ENCODE measurements at places on chromosomes 16 and 17.

DNA sequence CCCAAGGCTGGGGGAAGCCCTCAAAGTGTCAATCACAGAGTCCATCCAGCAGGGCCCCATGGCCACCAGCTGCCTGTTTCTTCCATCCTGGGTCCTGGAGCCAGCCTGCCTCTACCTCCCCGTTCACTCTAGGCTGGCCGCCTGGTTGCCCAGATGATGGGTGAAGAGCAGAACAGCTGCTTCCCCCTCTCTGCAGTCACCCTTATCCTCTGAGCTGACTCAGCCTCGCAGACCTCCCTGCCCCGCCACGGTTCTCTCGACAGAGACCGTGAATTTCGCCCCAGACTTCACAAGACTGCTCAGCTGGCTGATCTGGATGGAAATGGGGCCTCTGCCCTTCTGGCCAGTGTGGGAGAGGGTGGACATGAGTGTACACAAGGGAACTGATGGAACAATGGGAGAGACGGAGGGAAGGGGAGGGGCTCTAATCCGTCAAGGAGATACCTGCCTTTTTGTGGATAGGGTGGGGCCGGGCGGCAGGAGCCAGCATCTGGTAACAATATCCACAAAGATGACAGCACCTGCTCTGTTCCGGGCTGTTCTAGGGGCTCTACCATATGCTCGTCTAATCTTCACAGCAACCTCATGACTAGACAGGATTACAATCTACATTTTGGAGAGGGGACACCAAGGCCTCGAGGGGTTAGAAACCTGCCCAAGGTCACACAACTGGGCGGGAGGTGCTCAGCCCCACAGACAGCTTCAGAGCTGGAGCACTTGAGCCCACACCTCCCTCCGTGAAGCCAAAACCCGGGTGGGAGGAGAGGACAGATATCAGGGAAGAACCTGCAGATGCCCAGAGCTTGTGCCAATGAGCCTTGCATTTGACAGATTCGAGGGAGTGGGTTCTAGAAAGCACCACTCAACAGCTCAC lies 136.0 kb downstream of the SDK2 start:
- no peak for DNase-seq

DNA sequence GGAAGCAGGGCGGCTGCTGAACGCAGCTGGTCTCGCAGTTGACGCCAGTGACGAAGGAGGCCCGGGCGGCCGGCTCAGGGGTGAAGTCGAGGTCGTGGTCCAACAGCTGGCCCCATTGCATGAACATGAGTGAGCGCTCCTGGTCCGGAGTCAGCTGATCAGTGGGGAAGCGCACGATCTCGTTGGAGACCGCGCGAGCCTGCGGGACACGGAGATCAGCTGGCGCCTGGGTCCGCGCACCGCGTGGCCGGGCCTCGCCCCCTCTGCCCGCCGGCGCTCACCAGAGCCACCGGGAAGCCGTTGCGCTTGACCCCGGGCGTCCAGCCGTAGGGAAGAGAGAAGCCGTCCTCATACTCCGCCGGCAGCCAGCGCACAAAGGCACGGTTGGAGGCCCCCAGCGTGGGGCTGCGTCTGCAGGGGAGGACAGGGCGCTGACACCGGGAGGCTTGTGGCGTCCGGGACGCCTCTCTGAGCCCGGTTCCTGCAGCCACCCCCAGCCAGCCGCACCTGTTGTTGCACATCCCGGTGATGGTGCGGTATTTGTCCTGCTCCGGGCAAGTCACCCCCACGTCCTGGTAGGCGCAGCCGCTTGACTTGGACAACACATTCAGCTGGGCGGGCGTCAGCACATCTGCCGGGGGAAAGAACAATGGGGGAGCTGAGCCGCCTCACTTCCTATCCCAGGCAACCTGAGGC lies 1.6 kb downstream of the MPO start:
- DNase-seq = no peak

DNA sequence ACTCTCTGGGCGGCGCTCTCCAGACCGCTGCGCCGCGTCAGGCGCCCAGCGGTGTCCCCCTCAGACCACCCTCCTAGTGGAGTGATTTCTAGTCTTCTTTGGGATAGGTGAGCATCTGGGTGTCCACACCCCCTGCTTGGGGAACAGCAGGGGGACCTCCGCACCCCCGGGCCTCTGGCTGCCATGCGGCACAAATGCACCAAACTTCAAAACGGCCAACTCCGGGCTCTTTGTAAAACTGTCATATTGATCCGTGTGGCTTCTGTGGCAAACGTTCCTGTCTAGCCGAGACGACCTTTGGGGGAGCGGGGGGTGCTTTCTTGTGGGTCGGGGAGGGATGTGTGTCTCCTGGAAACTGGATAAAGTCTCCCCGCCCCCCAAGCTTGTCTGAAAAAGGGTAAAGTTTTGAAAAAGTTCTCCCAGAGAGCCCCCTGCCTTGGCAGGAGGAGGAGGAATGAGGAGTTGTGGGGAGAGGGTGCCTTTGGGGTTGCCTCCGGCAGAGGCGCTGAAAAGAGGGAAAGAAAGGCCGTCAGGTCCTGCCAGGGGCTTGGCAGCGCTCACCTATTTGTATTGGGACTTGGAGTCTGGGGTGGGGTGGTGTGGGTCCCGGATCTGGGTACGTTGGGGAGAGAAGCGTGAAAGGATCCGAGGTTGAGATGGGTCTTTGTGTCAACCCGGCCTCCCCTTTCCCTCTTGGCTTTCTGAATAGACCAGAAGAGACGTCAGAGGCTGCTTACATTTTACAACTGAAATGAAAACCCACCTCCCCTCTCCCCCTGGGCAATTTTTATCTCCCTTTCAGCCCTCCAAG lies 2.2 kb upstream of the CHD3 start:
- peak; percentile 55 for DNase-seq

DNA sequence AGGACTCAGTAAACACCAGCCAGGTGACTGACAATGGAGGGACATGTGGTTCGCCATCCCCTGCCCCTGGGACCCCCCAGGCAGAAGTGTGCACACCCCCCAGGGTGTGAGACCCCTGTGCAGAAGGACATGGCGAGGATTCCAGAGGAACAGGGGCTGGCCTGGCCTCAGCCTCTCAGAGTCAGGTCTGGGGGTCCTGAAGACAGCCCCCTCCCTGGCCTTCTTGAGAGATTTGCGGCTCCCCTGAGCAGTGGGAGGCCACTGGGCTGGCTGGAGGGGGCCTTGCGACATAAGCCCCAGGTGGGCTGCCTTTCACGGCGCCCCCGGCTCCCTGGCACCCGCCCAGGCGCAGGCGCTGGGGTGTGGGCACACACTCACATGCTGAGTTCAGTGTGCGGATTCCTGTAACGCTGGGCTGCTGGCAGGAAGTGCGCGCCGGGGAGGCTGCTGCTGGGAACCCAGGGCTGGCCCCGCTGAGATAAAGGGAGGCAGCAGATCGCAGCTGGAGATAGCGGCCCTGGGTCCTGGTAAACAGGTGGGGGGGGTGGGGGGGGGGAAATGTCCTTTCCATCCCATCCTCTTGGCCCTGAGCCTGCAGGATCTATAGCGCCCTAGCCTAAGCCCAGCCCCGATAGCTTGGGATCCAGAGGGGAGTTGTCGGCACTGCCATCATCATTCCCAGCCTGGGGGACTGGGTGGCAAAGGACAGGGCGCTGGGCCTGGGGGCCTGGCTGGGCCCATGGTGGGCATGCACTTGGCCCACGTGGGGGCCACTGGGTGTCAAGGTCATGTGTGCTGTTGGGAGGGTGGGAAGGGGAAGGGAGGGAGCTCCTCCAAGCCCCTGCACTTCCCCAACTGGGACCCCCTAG lies 27.1 kb downstream of the TMEM235 start:
- DNase-seq = no peak

- peak; percentile 18 for DNase-seq
These were observed 40.5 kb downstream of the FTO start for GRCh38 chr16:53744449-53744848.

- DNase-seq = no peak
These were observed 22.0 kb upstream of the HAS3 start for GRCh38 chr16:69083306-69083941.

GRCh38 chr16:55294129-55294528 lies 29.9 kb upstream of the IRX6 start:
- DNase-seq = no peak

GRCh38 chr17:77233635-77234334 lies 93.0 kb downstream of the SEC14L1 start:
- no peak for DNase-seq

GRCh38 chr17:78475211-78475610 lies 96.8 kb downstream of the PGS1 start:
- DNase-seq = no peak

DNA sequence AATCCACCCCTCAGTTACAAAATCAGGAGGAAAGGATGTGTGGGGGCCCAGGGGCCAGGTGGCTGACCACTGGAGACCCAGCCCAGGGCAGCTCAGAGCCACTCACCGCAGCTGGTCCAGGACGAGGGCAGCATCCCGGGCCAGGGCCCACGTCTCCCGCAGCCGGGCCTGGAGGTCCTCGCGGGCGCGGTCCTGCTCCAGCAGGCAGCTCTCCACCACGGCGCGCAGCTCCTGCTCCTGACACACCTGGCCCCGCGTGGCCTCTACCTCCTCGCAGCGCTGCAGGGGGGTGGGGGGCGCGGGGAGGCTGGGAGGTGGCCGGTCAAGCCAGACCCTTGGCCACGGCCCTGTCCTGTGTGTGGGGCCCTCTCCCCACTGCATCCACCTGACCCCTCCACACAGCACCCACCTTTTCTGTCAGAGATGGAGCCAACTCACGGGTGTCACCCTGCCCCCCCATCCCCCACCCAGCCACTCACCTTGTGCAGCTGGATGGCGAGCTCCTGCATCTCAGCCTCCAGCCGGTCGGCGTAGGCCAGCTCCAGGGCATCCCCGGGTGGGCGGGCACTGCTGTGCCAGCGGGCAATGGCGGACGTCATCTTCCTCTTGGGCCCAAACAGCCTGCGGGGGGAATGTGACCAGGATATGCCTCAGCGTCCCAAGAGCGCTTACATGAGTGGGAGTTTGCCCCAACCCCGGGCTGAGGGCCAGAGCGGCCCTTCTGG lies 5.1 kb downstream of the NUDT16L1 start:
- peak; percentile 22 for DNase-seq

DNA sequence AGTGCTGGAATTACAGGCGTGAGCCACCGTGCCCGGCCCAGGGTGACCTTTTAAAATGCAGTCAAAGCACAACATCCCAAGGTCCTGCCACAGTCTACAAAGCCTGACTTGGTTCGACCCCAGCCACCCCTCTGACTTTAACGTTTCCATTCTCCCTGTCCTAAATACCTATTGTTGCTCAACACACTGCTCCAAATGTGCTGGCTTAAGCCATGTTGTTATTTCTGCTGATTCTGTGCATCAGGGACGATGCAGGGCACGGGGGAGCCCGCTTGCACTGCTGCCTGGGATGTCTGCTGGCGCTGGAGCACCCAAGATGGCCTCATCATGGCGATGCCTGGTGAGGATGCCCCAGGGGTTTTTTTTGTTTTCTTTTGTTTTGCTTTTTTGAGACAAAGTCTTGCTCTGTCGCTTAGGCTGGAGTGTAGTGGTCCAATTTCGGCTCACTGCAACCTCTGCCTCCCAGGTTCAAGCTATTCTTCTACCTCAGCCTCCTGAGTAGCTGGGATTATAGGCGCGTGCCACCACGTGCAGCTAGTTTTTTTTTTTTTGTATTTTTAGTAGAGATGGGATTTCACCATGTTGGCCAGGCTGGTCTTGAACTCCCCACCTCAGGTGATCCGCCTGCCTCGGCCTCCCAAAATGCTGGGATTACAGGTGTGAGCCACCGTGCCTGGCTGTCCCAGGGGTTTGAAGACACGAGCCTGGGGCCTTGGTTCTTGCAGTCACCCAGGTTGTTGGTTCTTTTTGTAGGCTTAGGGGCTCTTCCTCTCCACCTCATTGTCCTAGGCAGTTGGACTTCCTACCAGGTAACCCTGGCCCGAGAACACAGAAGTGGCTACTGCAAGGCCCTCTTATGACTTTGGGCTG lies 22.9 kb downstream of the TMC7 start:
- DNase-seq = no peak

DNA sequence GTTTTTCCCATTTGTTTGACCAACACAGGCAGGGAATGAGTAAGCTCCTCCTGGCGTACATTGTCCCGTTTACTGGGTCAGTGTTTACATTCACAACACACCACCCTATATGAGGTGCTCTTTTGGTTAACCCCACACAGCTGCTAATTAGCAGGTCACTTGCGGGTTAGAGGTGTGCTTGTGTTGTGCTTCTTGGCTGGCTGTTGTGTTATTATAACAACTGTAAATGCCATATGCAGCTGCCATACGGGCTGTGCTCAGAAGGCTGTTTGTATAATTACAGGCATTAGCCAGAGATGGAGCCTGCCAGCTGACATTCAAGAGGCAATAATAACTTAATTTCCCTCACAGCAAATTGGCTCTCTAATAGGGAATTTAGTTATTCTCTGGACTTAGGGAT lies 205.1 kb upstream of the ELAC2 start:
- no peak for DNase-seq

DNA sequence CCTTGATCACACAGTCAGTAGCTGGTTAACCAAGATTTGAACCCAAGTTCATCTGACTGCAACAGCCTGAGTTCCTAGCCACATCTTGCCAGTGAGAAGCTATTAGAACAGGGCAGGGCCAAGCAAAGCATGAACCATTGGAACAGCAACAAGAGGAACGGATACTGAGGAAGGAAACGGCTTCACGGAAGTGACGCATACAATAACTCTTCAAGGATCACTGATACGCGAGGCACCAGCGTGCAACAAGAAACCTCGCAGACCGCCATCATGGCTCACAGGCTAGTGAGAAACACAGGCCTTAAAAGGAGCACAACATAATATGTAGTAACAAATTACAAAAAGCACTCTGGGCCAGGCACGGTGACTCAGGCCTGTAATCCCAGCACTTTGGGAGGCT lies 114.9 kb downstream of the CDYL2 start:
- no peak for DNase-seq

- peak; percentile 59 for DNase-seq
These were observed 3.4 kb downstream of the SPNS1 start for GRCh38 chr16:28977703-28978662.

GRCh38 chr16:73060892-73061490 lies 13.1 kb upstream of the ZFHX3 start:
- DNase-seq = no peak

GRCh38 chr17:50209472-50210239 lies 8.2 kb upstream of the COL1A1 start:
- DNase-seq = no peak

- no peak for DNase-seq
These were observed 46.8 kb downstream of the FOXK2 start for GRCh38 chr17:82566129-82566960.

DNA sequence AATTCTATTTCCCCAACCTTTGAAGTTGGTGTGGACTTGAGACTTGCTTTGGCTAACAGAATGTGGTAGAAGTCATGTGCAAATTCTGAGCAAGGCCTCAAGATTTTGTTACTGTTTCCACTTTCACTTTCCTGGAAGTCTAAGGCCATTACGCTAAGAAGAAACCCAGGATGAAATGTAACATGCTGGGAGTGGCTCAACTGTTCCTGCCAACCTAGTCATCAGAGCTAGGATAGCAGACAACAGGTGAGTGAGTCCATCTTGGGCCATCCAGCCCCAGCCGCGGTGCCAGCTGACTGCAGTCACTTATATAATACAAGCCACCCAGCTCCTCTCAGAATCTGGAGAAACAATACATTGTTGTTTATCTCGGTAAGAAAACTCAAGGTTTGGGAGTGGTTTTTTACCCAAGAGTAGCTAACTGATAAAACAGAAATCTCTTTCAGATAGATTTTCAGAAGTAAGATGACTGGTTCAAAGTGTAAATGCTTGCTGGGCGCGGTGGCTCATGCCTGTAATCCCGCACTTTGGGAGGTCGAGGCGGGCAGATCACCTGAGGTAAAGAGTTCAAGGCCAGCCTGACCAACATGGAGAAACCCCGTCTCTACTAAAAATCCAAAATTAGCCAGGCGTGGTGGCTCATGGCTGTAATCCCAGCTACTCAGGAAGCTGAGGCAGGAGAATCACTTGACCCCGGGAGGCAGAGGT lies 10.7 kb upstream of the STX4 start:
- no peak for DNase-seq

- no peak for DNase-seq
These were observed 61.7 kb downstream of the MARF1 start for GRCh38 chr16:15581127-15581815.

Measured in B cell (primary cell).